ENCODE measurements at places on chromosomes 7 and 10. TPM values are rescaled to one million over a fixed set of nuclear protein-coding genes. Genes with fewer than 3 reads are reported as not detected.

LRRC17 gene
- 8.7 TPM for total RNA-seq

CTAGE8 gene
- total RNA-seq, result 3.0 TPM

MYO3A gene
- 0.21 TPM for total RNA-seq

FGL2 gene
- total RNA-seq, result 29.1 TPM

CLEC2L gene
- not detected for total RNA-seq

TSPAN33 gene
- total RNA-seq, result 4.5 TPM

CALML3 gene
- not detected for total RNA-seq

LRRTM3 gene
- total RNA-seq, result not detected

TUBAL3 gene
- not detected for total RNA-seq

EMX2 gene
- not detected for total RNA-seq

BLNK gene
- total RNA-seq, result 9.4 TPM

INHBA gene
- 8.0 TPM for total RNA-seq

GNAT3 gene
- total RNA-seq, result not detected

All from left lung (tissue), 14 donors.